Hypothalamus (tissue), 51 donors: ENCODE measurements at places on chromosomes 2 and 18.
A peak's percentile ranks its signal among the peaks of the same experiment; 100 is the strongest.

DNA sequence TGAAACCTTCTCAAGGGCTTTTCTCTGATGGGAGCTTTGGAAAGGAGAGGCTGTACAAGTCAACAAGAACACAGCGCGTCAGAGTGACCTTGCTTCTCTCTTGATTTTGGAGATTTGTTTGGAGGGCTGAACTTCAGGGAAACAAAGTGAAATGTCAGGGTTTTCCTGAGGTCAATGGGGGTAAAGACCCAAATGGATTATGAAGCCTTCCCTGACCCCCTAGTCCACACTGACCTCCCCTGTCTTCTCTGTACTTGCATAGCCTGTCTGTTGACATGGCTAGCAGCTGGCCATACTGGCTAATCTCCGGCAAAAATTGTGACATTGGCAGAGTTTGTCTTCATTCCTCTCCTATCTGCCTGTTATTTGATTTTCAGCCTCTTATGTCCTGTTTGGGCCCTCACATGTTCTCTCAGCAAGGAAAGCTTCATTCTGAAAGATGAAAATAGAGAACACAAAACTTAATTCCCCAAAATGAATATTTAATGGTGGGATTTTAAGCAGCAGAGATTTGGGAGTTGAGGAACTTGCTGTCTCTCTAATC lies 149.3 kb upstream of the HAAO start:
- no peak for DNase-seq

DNA sequence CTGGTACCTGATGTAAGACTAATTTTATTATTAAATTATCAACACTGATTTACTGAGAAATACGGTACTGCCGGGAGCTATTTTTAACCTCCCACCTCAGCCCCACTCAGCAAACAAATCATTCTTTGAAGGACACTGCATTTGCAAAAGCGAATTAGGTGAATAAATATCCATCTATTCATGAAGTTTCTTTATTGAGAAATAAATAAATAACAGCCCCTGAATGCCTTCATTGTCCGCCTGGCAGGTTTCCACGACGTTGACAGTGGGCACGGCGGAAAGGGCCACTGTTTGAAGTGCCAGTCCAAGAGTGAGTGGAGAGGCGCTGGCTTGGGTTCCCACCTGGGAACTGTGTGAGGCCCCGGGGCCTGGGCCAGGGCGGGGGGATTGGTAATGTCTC lies 15.7 kb downstream of the C1QL2 start:
- peak; percentile 66 for DNase-seq

DNA sequence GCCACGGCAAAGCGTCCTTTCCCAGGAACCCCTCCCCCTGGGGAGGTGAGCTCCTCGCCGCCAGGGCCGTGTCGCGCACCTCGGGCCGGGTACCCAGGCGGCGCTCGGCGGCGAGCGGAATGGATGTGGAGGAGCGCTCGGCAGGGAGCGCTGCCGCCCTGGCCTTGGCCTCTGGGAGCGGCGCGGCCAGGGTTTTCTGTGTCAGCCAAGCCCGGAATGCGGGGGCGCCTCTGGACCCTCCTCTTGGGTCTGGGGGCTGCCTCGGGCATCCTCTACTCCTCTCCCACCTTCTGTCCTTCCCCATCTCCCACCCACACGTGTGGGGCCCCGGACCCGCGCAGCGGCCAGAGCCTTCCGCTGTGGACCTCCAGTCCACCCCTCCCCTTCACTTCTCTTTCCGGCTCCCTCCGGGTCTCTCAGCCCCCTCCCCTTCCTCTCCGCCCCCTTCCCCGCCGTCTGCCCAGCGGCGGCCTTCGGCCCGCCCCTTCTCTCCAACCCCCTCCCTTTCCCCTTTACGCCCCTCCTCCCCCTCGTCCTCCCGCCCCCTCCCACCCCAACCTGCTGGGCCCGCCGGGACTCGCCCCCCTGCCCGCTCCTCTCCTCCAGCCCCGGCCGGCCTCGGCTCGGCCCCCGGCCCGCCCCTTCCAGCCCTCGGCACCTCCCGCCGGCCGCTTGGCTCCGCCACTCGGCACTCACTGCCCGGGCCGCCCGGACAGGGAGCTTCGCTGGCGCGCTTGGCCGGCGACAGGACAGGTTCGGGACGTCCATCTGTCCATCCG lies at the start of gene MERTK:
Gene MERTK (plus strand): TSS at position 684 of the 779 bp plus-strand sequence. CDS start 129 bp downstream, outside the sequence.
- peak; percentile 81 for DNase-seq

DNA sequence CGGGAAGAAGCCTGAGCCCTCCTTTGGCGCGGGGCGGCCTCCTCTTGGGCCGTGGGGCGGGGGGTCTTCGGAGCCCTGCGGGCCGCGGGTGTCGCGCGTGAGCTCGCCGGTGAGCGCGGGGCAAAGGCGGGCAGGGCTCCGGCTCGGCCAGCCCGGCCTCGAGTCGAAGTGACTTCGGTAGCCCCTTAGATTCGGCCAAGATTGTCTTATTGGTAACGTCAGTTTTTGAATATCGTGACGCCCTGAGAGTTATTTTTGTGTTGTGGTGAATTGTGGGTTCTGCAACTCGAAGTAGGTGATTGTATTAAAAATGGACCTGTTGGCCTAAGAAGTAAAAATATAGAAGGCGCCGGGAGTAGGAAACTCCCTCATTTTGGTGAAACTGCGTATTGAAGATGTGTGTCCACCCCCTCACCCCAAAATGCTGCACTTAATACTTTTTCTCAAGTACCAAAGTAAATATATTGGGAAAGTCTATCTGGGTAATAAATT lies 669 bp downstream of the MARCHF7 start:
- no peak for DNase-seq

- no peak for DNase-seq
Observed at GRCh38 chr2:179861027-179861415, 391 bp downstream of the ZNF385B start.

- DNase-seq: no peak
Observed at GRCh38 chr18:3345885-3346284, 84.0 kb downstream of the MYL12B start.

DNA sequence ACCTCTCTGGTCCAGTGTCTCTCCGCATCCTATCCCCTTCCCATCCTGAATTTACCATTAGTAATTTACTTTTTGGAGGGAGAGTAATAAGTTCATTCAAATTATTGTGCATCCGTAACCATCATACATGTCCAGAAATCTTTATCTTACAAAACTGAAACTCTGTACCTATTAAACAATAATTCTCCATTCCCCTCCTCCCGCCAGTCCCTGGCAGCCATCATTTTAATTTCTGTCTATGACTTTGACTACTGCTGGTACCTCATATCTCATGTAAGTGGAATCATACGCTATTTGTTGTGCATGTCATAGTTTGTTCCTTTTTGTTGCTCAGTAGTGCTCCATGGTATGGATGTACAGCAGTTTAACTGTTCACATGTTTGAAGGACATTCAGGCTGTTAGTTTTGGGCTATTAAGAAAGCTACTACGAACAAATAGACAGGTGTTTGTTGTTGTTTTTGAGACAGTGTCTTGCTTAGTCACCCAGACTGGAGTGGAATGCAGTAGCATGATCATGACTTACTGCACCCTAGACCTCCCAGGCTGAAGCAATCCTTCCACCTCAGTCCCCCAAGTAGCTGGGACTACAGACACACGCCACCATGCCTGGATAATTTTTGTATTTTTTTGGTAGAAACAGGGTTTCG lies 2.0 kb downstream of the LIMS1 start:
- DNase-seq: no peak

DNA sequence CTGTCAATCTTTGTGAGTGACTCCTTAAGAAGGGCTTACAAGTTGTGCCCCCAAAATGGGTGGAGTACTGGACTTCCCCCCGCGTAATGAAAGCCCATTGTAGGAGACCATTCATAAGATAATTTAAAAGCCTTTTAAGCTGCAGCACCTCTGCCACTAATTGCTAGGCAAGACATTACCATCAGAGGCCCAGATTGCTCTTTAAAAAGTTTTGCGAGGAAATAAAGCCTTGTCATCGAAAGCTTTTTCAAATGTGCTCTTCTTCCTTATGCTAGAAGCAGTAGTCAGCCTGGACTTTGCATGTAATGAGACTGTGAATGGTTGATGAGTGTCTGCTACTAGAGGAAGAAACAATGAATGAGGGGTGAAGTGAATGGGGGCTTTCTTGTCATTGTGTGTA lies 345.3 kb upstream of the CDH2 start:
- DNase-seq: no peak

GRCh38 chr2:114265261-114265660 lies 177.2 kb upstream of the DPP10 start:
- no peak for DNase-seq

- DNase-seq: no peak
Observed at GRCh38 chr2:107742460-107743027, 84.1 kb upstream of the RGPD4 start.

- no peak for DNase-seq
Observed at GRCh38 chr18:55419947-55420664, 167.9 kb downstream of the TCF4 start.

DNA sequence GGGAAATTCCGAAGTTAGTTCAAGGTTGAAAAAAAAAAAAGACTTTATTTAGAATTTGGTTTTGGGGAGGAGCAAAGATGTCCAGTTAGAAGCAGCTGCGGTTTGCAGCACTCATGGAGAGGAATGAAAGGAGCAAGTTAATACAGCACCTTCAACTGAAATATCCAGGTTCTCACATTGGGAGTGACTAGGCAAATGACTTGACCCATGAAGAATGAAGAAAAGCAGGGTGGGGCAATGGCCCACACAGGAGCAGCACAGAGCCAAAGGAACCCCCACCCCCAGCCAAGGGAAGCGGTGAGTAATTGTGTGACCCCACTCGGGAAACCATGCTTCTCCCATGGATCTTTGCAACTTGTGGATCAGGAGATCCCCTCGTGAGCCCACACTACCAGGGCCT lies 32.8 kb downstream of the ZNF892 start:
- DNase-seq: no peak

GRCh38 chr2:119590873-119591272 lies 46.6 kb downstream of the CFAP221 start:
- no peak for DNase-seq

DNA sequence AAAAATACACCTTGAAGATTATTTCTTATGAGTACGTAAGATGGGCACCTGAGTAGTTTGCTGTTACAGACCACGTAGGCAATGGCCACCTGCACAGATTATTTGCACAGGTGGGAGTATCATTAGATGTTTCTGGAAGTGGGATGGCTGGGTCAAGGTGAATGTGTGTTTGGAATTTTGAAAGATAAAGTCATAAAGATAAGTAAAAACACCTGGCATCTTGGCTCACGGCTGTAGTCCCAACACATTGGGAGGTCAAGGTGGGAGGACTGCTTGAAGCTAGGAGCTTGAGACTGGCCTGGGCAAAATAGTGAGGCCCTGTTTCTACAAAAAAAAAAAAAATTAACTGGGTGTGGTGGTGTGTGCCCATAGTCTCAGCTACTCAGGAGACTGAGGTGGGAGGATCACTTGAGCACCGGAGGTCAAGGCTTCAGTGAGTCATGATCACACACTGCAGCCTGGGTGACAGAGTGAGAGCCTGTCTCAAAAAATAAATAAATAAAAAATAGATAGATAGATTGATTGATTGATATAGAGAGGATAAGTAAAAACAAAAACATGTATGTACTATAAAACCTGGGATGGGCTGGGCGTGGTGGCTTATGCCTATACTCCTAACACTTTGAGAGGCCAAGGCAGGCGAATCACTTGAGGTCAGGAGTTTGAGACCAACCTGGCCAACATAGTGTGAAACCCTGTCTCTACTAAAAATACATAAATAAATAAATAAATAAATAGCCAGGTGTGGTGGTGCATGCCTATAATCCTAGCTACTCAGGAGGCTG lies 30.4 kb downstream of the ODC1 start:
- DNase-seq: no peak

DNA sequence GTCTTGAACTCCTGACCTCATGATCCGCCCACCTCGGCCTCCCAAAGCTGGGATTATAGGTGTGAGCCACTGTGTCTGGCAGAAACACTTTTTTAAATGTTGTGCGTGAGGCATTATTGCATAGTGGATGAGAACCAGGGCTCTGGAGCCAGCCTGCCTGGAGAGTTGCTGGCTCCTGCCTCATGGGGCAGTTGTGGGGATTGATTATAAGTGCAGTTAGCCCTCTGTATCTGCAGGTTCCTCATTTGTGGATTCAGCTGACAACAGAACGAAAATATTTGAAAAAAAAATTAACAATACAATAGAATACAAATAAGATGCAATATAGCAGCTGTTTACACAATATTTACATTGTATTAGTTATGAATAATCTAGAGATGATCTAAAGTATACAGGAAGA lies 129.4 kb upstream of the EML6 start:
- no peak for DNase-seq

DNA sequence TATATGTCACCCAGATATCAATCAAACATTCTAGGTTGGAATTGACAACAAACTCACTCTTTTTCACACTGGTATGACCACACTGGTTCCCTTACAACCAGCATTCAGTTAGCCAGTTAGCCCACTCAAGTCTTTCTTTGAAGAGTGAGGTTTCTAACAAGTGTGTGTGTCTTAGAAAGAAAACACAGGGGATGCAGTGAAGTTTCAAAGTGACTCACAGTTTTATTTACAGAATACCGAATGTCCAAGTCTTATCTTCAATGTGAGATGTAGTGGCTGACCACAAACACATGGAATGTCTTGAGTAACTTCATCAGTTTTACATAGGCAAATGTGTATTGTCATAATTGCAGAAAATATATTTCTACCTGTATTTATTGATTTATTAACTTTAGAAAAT lies 274.7 kb upstream of the HNMT start:
- no peak for DNase-seq

GRCh38 chr18:48719974-48720654 lies 181.3 kb downstream of the CTIF start:
- DNase-seq: no peak

DNA sequence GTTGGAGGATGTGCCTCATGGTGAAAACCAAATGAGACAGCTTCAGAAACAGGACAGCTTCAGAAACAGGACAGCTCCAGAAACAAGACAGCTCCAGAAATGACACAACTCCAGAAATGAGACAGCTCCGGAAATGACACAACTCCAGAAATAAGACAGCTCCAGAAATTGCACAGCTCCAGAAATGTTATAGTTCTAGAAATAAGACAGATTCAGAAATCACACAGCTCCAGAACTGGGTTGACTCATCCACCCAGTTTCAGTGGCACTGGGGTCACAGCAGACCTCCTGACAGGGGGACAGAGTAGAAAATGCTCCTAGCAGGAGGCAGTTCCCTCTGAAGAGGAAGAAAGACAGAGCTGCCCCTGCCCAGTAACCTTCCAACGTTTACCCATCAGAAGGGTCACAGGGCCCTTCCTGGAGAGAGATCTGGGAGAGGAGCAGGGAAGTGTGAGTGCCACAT lies 26.9 kb upstream of the COL6A3 start:
- DNase-seq: no peak

- DNase-seq: no peak
Observed at GRCh38 chr2:101337877-101338276, 29.4 kb upstream of the RNF149 start.

DNA sequence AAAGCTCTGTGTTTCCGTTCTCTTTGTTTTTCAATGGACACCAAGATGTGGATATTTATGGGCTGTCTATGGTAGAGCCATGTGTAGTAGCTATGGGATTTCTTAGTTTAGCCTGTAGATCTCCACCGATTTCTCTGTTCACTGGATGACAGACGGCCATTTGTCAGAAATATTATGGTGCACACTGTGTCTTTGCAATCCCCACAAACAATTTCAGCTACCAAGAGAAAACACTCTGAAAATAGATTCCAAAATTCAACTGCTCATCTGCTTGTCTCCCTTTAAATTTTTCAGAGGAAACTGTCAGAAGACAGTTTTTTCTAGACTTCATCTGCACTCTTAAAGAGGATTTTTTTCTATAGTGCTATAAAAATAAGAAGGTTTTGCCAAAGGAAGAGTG lies 166.8 kb downstream of the CD226 start:
- DNase-seq: no peak

GRCh38 chr18:49560624-49561288 lies 1.1 kb upstream of the LIPG start:
- no peak for DNase-seq
